ENCODE measurements at places on chromosomes 3 and 15. TPM values are rescaled to one million over a fixed set of nuclear protein-coding genes. Genes with fewer than 3 reads are reported as not detected.

CCRL2 gene
- total RNA-seq: not detected

DNA sequence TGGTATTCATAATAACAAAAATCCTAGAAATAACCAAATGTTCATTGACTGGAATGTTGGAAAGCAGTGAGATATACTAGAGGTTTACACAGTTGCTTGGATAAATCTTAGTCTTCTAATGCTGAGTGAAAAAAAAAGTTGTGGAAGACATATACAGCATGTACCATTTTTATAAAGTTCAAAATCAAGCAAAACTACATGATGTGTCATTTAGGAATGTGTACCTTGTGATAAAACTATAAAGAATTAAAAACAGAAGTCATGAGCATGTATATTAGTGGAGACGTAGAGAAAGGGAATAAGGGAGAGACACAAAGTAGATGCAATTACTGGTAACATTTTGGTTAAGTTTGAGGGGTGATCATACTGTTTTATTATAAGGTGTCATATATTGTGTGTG, 45.2 kb downstream of the FBXL2 start:
- no peak for DNase-seq

ATP13A4 gene
- not detected for total RNA-seq

OR5K2 gene
- not detected for total RNA-seq

MASP1 gene
- total RNA-seq: not detected

DNA sequence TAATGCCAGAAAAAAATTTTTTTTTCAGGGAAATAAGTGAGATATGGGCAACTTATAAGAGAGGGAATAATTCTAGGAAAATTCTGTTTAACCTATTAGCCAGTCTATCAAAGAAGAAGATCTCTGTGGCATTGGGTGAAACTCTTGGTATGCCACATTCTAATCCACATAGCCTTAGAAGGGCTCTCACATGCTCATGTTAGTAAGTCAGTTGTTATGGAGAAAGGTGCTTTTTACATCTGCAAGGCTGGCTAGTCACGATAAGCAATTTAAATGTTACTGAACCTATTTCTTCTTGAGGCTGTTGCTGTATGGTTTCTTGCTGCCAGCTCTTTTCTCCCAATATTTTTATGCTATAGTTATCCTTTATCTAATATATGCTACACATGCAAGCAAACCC, 89.9 kb upstream of the MAGI1 start:
- no peak for DNase-seq

FAM174B gene
- total RNA-seq: 6.5 TPM

DNA sequence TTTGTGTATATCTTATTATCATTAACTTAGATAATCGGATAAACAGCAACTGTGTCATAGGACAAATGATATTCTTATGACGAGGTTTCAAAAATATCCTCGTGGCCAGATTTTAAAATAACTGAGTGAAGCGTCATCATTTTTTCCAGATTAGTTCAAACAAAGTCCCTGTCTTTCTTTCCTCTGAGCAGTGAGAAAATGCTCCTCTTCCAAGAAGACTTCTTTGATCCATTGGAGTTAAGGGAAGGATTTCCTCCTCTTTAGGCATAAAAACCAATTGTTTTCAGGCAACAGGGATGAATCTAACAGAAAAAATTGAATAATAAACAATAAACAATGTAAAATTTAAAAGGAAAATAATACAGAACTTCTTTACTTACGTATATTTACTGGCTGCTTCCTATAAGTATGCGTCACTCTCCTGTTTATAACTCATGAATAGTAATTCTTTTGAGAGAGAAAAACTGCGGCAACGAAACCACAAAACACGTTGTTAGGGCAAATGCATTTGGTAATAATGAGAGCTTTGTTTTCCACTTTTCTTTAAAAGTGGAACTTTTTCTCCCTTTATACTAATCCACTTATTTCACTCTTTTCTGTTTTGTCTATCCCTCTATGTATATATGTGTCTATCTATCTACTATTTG, 419.4 kb upstream of the ONECUT1 start:
- no peak for DNase-seq

ECT2 gene
- 63.9 TPM for total RNA-seq

DNA sequence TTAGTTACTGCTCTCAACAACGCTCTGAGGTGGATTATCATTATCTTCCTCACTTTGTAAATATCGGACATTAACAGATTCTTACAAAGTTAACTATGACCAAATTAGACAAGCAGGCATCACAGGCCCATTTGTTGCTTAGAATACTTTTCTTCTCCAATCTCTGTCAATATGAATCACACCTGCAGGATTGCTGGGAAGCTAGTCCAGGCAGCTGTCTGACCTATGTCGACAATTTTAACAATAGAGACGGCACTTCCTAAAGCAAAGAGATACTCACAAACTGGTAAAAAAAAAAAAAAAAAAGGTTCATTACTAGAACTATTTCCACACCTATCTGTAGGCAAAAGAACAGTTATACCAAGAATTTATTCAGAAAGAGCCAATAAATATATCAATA, 85.3 kb downstream of the DPH6 start:
- no peak for DNase-seq

DNA sequence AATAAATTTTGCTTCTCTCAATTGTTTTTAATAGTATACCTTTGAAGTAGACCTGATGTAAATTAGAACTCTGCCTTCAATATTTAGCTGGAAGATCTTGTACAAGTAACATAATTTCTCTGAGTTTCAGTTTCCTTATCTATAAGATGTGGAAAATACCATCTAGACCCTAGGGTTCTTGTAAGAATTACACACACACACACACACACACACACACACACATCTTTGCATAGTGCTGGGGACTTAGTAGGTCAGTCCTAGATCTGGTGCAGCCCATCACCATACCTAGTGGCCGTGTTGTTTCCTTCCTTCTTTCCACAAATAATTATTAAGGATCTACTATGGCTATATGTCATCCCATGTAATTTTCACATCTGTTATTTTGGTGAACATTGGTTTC, 11.0 kb downstream of the TRAT1 start:
- no peak for DNase-seq

MLF1 gene
- total RNA-seq: 5.0 TPM
